Nucleus accumbens (tissue), 56 donors: ENCODE measurements at places on chromosomes 1 and 21.

DNA sequence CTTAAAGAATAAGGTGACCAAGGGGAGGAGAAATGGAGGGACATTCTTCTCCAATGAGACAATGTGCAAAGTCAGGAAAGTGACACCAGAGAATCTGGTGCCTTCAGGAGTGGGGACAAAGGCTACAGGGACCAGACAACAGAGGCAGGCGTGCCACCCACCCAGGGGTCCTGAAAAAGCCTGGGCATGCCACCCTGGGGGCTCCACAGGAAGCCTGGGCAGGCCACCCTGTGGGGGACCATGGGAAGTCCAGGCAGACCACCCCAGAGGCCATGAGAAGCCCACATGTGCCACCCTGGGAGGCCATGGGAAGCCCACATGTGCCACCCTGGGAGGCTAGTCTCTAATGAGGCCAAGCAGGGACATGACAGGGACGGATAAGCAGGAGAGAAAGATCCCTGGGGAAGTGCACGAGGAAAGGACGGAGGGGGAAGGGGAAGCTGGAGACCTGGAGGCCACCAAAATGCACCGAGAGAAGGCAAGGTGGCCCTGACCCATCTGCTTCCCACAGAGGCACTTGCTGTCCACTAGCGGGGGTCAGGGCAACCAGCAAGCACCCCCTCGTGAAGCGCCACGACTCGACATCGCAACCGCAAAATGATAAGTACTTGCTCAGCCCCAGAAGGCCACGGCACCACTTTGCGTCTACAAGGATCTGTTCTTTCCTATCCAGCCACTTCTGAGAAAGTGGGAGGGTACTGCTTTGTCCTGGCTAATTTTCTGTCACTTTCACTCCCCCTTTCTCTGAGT is 7.2 kb upstream of the PDE9A start:
- DNase-seq: no peak

DNA sequence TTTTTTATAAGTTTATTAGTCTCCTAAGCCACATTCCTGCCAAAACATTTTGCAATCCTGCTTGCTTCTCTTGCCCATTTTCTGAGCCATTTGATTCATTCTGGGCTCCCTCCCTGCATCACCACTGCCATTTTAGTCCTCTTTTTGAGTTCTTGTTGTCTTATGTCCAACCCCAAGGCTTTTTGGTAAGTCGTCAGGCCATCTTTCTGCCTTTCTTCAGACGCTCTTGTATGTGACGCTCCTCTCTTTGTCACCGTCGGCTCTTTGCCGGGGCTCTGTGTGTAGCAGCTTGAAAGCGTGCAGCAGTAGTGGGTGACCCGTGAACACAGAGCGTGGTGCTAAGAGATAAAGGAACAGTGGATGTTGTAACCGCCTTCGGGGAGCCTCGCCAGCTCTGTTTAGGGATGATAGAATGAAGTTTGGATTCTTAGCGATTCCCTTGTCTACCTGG is 14.6 kb downstream of the HUNK start:
- DNase-seq: no peak

DNA sequence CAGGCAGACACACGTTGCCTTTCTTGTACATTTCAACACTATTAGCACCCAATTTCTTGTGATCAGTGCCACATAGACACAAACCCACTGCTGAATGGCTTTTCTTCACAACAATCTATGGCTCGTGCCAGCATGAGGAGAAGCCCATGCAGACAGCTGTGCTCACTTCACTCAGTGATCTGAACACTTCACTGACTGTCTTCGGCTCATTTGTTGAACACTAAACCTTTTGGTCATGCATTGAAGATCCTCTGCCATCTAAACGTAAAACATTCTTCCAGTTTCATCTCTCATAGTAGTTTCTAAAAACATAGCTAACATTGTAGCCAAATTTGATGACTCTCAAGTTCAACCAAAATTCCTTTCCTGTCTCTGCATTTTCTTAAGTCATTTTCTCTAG is 331.0 kb upstream of the ZP4 start:
- no peak for DNase-seq

DNA sequence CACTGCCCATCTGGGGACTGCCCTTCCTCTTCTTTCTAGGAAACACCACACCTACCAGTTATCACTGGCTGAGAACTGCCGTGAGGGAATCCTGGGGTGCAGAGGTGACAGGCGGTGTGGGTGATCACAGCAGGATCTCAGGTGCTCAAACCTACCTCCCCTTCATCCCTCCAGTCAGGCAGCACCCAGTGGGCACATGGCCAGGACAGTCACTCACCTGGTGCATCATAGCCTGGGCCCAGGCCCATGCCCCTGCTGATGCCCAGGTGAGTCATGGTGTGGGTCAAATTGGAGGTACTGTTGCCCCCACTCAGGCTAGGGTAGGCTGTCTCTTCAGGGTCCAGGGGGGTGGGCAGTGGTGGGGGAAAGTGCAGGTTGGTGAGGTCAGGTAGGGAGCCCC is 5.3 kb upstream of the DENND4B start:
- DNase-seq: no peak

- DNase-seq: no peak
These were observed 233.9 kb upstream of the C1orf174 start for GRCh38 chr1:4133939-4134321.

- no peak for DNase-seq
These were observed 13.1 kb upstream of the SLC1A7 start for GRCh38 chr1:53155534-53155933.

DNA sequence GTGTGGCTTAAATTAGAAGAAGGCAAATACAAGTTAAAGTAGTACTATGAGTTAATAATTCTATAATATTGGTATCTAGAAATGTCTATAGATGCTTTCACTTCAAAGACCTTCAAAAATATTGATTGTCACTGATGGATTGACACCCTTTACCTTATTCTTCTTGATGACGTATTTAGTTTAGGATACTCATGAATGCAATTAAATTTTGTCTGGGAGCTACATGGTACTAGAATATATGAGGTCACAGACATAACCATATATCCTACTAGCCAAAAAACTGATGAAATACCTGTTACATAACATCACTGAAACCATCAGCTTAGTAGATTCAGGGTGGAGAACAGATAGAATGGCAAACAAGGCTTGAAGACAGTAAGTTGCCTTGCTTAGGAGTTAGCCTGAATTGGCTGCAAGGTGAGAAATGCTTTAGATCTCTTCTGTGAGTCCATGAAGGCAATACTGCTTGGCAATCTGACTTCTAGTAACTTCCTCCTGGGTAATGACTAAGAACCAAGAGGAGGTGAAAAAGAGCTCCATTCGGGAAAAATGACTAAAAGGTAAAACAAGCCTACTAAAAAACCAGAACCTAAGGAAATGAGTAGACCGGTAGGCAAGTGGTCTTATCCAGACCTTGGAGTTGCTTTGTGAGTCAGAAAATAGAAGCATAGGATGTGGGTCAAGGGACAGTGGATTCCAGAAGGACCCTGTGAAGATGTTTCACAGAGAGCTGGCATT is 16.9 kb upstream of the ARHGAP29 start:
- DNase-seq: no peak

GRCh38 chr1:50275566-50275965 is 147.7 kb downstream of the DMRTA2 start:
- DNase-seq: no peak

- DNase-seq: no peak
These were observed 1.0 kb downstream of the CELA2B start for GRCh38 chr1:15476927-15477326.

- DNase-seq: no peak
These were observed 71.4 kb upstream of the RAB4A start for GRCh38 chr1:229199261-229200243.

DNA sequence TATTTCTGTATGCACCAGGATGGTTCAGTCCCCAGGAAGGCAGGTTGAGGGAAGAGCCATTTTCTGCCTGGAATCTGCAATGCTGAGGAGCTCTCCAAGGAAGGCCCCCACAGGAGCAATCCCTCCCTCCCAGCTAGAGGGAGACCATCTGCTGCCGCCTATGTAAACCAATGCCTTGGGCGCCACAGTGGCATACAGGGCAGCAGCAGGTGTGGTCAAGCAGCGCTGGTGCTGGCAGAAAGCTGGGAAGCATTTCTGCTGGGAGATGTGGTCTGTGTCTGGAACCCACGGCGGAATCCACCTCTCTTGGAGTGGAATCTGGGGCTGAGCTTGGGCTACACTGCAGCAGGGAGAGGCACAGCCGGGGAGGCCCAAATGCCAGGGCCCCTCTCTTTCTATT is 283.3 kb downstream of the RRAGC start:
- DNase-seq: no peak

DNA sequence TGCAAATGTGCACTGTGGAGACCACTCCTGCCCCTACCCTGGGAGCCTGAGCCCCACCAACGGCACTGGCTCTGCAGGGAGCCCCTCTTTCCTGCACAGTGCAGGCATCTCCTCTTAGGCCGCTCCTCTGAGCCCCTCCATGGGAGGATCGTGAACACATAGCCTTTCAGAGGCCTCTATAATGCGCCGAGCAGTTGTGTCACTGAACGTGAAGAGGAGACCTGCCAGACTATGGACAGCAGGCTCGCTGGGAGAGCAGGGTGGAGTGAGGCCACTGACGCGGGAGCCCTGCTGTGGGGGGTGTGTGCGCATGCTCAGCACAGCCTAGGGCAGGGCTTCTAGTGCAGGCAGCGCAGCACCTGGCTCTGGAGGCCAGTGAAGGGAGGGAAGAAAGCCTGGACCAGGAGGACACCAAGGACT is 151.3 kb upstream of the COL6A1 start:
- DNase-seq: no peak
